ENCODE measurements at places on chromosomes 5 and 9. TPM values are rescaled to one million over a fixed set of nuclear protein-coding genes. Genes with fewer than 3 reads are reported as not detected.

The CYSRT1 gene
- total RNA-seq: 0.46 TPM

The RLN1 gene
- total RNA-seq: 6.0 TPM

The PCDHGC3 gene
- total RNA-seq: 0.76 TPM

The F2RL1 gene
- total RNA-seq: 2.7 TPM

The GTF3C5 gene
- 73.9 TPM for total RNA-seq

The MYOT gene
- not detected for total RNA-seq

The PRLR gene
- 1.4 TPM for total RNA-seq

Data from naive thymus-derived CD4-positive, alpha-beta T cell (primary cell).